ENCODE measurements at places on chromosomes 16 and 17.

DNA sequence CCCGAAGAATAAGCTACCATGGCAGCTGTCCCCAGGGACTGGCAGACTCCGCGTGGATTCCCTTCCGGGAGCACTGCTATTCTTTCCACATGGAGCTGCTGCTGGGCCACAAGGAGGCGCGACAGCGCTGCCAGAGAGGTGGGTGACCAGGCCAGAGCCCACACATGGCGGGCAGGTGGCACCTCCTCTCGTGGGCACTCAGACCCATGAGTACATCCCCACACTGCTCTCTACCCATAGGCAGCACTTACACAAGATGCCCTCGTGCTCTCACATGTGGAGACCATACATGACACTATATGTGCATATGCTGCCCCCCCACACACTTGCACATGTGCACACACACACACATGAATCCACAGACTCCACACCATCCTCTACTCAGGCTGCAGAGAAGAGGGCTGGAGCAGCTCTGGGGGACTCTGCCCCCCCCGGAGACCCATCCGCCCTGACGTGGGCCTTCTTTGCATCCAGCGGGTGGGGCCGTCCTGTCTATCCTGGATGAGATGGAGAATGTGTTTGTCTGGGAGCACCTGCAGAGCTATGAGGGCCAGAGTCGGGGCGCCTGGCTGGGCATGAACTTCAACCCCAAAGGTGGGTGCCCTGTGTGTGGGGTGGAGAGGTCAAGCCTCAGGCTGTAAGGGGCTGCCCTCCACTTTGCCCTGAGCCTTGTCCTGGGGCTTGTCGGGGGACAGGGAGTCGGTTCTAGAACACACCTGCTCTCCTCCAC is 62.9 kb downstream of the MRC2 start:
- no peak for DNase-seq

GRCh38 chr16:66150698-66151482 is 215.6 kb upstream of the CDH5 start:
- no peak for DNase-seq

DNA sequence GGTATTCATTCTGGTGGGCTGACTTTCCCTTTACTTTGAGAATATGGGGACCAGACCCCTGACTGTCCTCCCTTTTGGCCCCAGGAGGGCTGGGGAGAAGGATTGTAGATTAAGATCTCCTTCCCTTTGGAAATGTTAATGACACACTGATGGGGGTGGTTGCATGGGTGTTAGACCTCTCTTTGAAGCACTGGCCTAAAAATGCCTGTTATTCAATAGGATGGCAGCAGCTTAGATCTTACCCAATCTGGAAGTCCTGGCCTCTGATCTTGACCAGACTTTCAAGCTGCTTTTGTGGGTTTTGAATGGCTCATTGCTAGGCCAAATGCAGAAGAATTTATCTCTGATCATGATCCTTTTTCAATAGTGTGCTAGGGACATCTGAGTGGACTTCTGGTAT is 25.7 kb downstream of the MAP3K3 start:
- no peak for DNase-seq

GRCh38 chr16:30600215-30600614 is 10.0 kb downstream of the ZNF689 start:
- DNase-seq = no peak

DNA sequence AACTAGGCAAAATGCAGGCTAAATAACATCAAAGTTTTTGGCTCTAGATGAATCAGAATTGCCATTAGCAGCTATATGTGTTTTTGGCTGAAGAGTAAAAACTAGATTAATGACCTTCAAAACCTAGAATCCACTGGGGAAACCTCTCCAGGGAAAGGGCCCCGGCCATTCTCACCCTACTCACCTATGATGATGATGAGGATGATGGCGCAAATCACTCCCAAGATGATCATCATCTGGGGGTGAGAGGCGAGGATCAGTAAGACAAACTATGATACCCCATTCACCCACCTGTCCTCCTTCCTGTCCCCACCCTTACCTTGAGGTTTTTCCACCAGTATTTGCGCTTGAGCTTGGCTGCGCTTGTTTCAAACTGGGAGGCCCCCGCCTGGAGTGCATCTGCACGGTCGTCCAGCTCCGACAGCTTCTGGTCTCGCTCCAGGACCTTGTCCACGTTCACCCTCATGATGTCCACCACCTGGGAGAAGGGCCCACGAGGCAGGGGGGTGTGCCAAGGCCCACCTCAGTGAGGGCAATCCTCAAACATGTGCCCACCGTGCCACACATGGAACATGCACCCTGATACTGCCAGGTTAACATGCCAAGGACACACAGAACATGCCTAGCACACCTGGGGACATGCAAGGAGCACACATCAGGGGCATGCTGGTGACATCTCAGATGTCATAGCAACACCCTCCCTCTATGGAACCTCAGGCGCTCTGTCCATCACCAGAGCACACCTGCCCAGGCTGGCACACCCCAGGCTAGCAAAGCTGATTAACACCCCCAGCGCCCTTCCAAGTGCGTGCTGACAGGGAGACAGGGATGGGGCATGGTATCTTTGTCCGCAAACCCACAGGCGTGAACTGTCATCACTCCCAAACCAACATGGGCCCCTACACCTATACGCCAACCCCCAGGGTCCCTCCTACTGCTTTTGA is 1.2 kb downstream of the VAMP2 start:
- no peak for DNase-seq

GRCh38 chr17:4485676-4486646 is 12.7 kb upstream of the SPNS2 start:
- DNase-seq = no peak

GRCh38 chr16:16025214-16025968 is 76.0 kb downstream of the ABCC1 start:
- no peak for DNase-seq

- DNase-seq = no peak
Measured at GRCh38 chr17:34411646-34412421, 48.8 kb upstream of the CCL1 start.

DNA sequence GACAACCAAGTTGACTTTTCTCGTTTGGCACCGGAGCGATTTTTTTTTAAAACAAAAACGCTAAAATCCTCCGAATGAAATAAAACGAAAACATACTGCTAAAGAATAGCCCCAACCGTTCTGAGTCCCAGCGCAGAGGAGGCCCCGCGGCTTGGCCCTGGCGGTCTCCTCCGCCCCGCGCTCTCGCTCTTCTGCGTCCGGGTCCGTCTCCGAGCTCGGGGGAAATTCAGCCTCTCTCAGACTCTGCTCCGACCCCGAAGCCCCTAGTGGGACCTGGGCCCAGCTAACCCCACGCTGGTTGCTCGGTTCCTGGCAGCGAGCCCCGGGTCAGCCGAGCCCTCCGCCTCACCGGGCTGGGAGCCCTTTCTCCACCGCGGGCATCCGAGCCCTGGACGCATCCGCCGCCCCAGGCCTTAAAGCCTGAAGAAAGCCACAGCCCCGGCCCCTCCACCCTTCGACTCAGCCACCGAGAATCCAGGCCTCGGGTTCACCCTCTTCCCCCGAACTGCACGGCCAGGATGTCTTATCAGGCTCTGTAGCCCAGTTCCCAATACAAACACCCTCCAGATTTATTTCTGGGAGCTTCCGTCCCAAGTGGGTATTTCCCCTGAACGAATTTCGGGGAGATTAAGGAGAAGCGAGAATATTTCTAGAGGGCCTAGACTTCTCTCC is 1.2 kb downstream of the TBX2 start:
- no peak for DNase-seq

DNA sequence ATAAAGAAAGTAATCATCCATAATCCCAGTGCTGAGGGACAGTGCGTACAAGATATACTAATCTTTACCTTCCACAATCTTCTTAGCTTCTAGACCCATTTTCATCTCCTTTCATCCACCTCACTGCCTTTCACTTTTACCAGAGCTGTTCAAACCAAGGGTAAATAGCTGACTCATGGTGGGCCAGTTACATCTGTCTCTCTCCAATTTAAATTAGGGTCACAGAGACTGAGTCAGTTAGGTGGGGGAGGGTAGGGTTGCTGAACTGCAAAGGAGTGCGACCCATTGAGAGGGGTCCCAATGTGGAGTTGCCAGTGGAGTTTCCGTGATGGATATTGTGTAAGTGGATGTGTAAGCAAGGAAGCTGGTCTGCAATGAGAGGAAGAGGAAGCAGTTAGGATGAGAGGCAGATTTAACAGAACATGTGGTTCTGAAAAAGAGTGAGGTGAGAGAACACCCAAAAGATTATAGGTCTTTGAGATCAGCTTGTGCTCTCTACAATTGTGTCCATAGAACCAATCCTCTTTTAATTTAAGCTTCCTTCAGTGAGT is 83.5 kb downstream of the GP2 start:
- DNase-seq = no peak

- no peak for DNase-seq
Measured at GRCh38 chr17:19016297-19016696, 11.7 kb upstream of the FAM83G start.

DNA sequence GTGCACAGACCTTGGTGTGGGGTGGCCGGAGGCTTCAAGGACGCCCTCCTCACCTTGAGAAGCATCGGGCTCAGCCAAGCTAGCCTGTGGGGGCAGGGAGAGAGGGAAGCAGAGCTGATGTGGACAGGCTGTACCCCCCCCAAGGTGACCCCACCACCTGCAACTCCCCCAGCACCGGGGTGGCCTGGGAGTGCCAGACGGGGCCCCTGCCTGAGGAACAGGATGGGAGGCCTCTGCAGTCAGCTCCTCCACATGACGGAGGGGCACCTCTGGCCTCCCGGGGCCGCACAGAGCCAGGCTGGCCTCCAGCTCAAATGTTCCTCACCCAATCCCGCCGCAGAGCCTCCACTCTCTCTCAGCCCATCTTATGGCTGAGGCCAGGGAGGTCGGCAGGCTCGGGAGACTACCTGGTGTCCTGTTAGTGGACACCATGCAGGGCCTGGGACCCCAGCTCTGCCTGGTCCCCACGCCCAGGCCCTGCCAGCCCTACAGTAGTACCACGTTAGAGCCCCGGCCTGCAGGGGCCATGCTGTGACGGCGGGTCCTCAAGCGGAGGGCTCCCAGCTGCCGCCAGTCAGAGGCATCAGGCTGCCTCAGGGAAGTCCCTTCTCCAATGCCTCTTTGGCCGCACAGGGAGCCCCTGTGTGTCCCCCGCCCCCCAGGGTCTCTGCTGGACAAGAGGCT is 19.4 kb upstream of the SLC38A10 start:
- DNase-seq = no peak

GRCh38 chr17:36592716-36593321 is 1.1 kb downstream of the DHRS11 start:
- DNase-seq = no peak

DNA sequence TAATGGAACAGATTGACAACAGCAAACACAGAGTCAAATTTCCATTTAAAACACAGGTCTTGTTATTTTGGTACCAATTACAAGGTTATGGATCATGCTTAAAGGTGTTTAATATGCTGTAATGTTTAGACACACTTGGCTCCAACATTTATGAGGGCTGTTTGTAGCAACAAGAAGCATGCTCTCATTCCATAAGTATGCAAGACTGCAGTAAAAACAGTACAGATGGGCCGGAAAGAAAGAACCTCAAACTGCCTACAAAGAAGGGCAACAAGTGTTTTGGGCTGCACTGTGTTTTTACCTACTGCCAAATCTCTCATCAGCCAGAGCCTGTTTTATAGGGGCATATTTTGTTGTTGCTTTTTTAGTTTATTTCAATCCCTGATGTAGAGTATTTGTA is 100.5 kb upstream of the HS3ST3A1 start:
- no peak for DNase-seq

- DNase-seq = no peak
Measured at GRCh38 chr16:70770626-70771552, 30.1 kb downstream of the VAC14 start.

DNA sequence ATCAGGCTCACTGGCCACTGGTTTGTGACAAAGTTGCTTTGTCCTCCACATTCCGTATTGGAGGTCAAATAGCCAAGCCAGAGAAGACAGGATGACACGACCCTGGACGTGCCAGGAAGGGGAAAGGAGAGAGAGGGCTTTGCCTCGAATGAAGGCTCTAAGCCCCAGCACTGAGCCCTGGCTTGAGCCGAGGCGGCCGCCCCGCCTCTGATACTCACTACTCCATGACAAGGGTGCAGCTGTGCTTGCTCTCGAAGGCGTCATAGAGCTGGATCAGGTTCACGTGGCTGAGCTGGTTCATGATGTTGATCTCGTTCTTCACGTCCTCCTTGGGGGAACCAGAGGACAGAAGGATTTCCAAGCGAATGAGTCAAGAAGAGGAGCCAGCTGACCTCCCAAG is 19.3 kb downstream of the MYLK3 start:
- DNase-seq = no peak

- no peak for DNase-seq
Measured at GRCh38 chr17:36628576-36628975, 27.2 kb downstream of the MRM1 start.

DNA sequence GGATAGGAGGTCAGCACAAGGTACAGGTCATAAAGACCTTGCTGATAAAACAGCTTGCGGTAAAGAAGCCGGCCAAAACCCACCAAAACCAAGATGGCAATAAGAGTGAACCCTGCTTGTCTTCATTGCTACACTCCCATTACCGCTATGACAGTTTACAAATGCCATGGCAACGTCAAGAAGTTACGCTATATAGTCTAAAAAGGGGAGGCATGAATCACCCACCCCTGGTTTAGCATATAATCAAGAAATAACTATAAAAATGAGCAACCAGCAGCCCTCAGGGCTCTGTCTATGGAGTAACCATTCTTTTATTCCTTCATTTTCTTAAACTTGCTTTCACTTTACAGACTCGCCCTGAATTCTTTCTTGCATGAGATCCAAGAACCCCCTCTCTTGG is 1.0 kb upstream of the HSBP1 start:
- no peak for DNase-seq

DNA sequence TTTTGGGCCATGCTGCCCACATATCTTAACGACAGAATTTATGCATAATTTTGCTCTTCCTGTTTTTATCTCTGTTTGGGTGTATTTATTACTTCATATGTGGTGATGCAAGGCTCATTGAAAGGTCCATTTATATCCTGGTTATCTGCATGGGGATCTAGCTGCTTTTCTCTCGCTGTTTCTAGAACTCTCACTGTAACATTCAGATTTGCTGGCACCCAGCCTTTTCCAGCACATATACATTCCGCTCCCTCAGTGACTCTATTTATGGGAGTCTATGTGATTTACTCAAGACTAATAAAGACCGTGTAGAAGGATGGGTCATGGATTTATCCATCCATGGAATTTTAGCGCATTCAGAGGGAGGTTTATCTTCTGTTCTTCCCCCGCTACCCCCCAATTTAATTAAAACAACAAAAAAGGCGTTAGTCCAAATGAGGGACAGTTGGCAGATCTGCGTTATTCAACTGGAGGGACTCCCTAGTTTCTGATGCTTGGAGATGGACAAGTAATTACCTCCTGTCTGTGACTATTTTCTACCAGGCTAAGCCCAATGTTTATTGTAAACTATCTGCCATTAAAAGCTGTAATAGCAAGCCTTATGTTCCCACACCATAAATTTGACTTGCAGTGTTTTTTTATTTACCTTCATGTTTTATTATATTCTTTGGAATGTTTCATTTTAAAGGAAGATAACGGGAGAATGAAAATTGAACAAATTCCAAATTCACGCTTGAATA is 19.8 kb upstream of the MARCHF10 start:
- no peak for DNase-seq

All from NCI-H524 treated with DMSO at 0.1 percent for 48 hours (cell line).